Fibroblast of skin of scalp (primary cell): ENCODE measurements at places on chromosomes 5 and 9.

GRCh38 chr9:33297432-33297831 lies 7.1 kb downstream of the NFX1 start:
- DNase-seq, result no peak

DNA sequence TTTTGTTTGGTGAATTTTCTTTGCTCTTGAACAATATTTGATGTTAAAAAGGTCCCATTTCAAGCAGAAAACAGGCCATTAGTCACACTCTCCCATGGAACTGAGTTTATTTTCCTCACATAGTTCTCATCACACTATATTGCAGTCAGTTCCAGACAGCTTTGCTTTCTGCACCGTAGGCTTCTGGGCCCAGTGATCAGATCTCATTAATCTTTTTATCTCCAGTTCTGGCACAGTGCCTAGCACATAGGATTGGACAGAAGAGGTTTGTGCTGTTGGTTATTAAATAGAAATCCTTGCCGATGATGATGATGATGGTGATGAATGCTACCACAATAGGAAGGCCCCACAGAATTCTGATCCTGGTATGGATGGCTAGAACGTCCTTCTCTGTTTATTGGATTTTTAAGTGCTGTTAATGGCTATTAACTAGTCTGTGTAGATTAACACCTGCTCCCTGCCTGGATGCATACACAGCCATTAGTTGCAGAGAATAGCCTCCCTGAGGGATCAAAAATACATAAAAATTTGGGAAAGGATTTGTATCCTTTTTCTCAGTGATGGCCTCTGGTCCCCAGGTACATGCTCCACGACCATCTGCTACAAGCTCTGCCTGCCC lies 52.0 kb upstream of the NTRK2 start:
- no peak for DNase-seq

DNA sequence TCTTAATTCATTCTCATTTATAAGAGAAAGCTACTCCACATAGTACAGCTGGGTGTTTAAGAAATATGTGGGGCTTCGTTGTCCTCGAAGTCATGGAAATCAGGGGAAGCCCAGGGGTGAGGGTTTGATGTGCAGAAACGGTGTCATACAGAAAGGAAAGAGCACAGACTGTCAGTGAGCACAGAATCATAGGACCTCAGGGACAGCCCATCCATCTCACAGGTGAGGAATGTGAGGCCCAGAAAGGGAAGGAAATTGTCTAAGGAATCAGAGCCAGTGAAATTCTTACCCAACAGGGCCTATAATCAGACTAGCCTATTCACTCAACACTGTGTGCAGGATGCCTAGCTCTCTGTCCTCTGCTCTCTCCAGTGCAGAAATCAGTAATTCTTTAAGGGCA lies 535.6 kb downstream of the SPOCK1 start:
- DNase-seq, result no peak

- DNase-seq, result no peak
Measured at GRCh38 chr9:128152133-128153059, 3.1 kb downstream of the LCN2 start.

- DNase-seq, result peak; percentile 28
Measured at GRCh38 chr9:114779352-114779845, 26.4 kb downstream of the TNFSF15 start.

DNA sequence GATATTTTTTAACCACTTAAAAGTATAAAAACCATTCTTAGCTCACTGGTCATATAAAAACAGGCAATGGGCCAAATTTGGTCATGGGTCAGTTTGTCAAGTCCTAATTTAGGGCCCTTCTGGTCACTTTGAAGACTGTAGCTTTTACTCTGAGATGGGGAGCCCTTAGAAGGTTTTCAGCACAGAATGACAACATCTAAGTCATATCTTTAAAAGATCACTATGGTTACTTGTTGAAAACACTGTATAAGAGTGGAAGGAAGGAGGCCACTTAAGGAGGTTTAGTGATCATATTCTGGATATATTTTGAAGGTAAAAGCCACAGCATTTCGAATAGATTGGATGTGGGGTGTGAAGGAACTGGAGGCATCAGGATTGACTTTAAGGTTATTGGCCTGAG lies 76.7 kb downstream of the STRBP start:
- no peak for DNase-seq

GRCh38 chr9:108844391-108844790 lies 11.4 kb downstream of the ACTL7B start:
- DNase-seq, result no peak

- DNase-seq, result no peak
Measured at GRCh38 chr9:88006511-88007290, 32.4 kb upstream of the CDK20 start.

GRCh38 chr9:108834959-108835665 lies 20.7 kb downstream of the ACTL7B start:
- DNase-seq, result peak; percentile 21

DNA sequence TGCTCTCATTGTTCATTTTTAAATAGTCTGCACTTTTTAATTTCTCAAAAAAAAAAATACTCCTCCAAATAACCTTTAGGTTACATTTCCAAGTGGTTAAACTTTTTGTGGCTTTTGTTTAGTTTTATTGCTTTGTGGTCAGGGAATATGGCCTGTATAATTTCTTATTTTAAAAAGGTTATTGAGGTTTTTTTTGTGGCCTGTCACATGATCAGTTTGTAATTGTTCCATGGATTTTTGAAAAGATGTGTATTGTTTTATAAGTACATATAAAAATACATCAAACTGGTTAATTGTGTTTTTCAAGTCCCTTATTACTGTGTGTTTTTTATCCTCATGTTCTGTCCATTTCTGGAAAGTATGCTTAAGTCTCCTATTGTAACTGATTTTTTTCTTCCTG lies 64.0 kb downstream of the ZNF618 start:
- no peak for DNase-seq

- no peak for DNase-seq
Measured at GRCh38 chr5:169744336-169744735, 107.3 kb downstream of the DOCK2 start.

DNA sequence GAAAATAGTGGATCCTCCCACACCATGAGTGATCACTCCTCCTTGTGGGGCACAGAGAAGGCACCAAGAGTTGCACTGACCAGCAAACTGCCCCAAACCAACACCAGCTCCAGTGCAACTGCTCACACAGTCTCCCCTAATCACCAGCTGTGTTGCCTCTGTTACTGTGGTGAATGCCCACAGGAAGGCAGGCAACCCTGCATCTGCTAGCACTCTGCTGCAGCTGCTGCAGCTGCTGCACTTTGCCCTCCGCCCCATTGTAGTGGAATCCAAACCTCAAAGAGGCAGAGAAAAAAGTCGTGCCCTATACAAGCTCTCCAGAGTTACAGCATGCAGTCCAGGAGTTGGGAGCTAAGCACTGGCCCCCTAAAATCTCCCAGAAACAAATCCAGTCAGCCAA lies 339.6 kb downstream of the TRIM36 start:
- no peak for DNase-seq

DNA sequence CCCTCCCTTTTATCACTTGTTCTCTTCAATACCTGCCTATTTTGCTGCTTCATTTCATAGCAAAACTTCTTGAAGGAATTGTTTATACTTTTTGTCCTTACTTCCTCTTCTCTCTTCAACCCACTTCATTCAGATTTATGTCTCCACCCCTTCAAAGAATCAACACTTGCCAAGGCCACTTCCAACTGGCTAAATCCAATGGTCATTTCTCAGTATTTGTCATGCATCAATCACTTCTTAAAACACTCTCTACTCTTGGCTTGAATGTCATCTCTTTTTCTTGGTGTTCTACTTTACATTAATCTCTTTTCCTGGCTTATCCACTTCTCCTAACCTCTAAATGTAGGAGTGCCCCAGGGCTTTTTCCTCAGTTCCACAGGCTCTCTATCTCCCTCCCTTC lies 8.3 kb upstream of the FCHO2 start:
- no peak for DNase-seq

DNA sequence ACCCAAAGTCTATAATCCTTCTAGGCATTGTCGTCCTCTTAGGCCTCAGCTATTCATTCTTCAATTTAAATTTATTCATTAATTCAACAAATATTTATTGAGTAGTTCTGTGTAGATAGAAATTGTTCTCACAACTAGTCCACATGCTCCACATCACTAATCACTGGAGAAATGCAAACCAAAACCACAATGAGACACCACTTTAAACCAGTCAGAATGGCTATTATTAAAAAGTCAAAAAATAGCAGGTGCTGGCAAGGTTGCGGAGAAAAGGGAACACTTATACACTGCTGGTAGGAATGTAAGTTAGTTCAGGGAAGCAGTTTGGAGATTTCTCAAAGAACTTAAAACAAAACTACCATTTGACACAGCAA lies 51.1 kb upstream of the TNFSF15 start:
- DNase-seq, result peak; percentile 61

- no peak for DNase-seq
Measured at GRCh38 chr9:104769655-104770054, 5.7 kb downstream of the NIPSNAP3B start.

GRCh38 chr9:78074385-78075291 lies 43.0 kb upstream of the GNAQ start:
- peak; percentile 13 for DNase-seq

DNA sequence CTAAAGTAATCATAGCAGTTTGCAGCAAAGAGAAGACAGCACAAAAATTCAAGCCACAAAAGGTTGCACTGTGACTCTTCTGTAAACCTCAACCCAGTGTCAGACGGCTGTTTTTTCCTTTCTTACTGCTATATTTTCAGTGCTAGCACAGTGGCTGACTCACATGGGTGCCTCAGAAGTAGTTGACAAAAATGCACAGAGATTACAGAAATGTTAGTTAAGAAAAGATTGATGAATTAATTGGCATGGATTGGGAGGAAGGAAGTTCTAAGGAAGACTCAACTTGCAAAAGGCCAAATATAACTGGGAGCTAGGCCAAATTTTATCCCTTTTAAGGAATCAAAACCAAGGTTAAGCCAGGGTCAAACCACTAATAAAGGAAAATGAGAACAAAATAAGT lies 43.7 kb upstream of the ITGA1 start:
- DNase-seq, result peak; percentile 34

DNA sequence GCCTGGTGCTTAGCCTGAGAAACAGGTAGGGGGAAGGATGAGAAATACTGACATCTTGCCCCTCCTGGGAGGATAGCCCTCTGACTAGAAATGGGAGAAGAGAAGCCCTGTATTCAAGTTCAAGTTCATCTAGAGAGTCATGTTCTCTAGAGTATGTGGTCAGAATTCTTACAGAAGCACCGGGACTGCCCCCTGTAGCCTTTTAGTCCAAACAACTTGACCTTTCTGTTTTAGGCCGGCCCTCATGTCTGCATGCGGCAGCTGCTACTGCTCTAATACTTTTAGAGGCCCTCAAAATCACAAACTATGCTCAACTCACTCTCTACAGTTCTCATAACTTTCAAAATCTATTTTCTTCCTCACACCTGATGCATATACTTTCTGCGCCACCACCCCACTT lies 47.7 kb downstream of the PHAX start:
- no peak for DNase-seq

DNA sequence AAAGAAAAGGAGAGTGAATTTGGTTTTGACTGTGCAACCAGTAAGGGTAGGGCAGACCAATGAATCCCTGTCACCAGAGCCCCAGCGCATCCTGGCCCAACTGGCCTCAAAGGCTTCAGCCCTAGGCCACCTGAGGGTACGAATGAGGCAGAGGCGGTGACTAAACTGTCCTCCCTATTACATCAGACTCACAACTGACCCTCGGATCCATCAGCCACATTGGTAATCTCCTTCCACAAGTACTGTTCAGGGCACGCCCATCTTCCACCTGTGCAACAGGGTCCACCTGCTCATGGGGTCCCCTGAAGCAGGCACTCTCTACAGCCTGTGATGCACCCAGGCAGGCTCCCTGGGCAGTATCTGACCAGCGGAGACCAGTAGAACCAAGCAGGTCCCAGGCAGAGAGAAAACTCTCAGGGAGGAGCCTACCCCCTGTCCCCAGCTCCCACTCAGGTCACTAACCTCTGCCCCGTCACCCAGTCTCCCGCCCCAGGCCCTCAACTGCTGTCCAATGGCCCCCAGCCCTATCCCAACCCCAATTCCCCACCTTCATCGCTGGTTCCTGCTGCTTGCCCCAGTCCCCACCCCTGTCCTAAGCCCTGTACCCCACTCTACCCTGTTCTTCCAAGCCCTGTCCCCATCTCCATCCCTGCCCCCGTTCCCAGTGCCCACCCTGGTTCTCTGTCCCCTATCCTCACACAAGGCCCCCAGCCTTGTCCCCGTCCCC lies 904 bp downstream of the EDF1 start:
- DNase-seq, result no peak

DNA sequence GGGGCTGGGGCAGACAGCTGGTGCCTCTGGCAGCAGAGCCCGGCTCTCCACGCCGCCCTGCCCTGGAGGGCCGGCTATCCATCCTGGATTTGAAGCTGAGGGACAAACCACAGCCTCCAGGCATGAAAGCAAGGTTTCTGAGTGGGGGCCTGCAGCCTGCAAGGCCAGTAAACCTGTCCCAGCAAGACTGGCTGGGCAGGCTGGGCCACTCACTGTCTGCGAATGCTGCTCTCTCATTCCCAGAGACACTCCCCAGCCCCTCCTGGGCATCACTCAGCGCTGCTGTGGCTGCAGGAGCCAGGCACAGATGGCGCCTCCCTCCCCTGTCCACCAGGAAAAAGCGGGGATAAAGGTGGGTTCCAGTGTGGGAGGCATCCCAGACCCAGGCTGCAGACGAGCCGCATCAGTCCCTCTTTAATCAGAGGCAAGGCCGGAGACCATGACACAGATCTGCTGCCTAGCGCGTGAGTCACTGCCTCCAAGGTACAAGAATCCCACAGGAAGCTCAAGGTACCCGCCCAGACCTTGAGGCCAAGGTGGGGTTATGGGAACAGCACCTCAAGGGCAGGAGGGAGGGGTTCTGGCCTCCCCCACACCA lies 118.0 kb downstream of the VAV2 start:
- DNase-seq, result peak; percentile 53

DNA sequence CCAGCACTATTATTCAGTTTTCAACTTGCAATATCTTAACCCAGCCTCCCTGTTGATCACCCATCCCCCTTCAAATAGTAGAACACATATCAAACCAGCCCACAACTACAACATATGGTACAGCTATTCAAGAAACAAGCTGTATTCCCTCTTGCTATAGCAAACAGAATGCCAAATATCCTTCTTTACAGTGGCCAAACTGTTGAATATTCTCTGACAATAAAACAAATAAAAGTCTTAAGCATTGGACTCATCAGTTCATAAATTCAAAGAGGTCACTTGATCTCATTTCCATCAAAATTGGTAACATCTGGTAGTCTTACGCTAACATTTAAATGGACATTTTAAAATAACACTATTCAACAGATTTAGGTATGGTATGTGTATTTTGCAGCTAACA lies 350.8 kb downstream of the EFNA5 start:
- no peak for DNase-seq

- DNase-seq, result peak; percentile 76
Measured at GRCh38 chr5:60541980-60542379, 158.0 kb downstream of the DEPDC1B start.

- no peak for DNase-seq
Measured at GRCh38 chr9:97557606-97558095, 56.2 kb downstream of the TMOD1 start.

- no peak for DNase-seq
Measured at GRCh38 chr5:88693071-88693932, 189.7 kb downstream of the MEF2C start.

- peak; percentile 86 for DNase-seq
Measured at GRCh38 chr5:34524123-34524522, 132.0 kb upstream of the RAI14 start.

GRCh38 chr9:109945573-109945972 lies 165.6 kb downstream of the PALM2AKAP2 start:
- DNase-seq, result peak; percentile 18
